ENCODE measurements at places on chromosomes 12 and 14.

DNA sequence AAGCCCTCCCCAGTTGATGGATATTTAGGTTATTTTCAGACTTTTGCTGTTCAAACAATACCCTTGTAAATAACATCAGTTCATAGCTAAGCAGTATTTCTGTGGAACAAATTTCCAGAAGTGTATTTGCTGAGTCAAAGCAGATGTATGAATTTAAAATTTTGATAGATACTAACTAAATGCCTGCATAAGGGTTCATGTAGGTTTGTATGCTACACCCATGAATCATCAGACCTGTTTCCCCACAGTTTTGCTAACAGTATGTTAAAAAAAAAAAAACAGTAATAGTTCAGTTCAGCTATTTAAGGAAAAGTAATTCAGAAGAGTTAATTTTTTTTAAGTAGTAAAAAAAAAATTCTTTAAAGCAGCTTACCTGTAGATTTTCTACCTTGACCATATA lies 236.1 kb upstream of the DIO2 start:
- DNase-seq: no peak

DNA sequence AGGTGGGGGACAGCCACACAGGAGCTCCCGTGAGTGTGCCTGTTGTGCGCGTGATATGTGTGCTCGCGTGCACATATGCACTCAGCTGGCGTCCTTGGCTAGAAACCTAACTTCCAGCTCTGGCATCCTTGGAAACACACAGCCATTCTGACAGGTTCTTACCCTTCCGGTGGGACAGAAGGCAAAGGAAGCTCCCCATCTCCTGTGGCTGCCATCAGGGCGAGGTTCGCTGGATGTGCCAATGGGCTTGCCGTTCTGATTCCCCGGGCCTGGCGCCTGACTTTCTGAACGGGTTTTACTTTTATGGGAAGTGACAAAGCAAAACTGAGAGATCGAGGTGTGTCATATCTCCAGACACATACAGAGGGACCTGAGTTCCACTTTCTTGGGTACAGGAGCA lies 124.7 kb downstream of the PAPOLA start:
- peak; percentile 26 for DNase-seq

GRCh38 chr12:59007620-59008019 lies 87.3 kb upstream of the LRIG3 start:
- no peak for DNase-seq

DNA sequence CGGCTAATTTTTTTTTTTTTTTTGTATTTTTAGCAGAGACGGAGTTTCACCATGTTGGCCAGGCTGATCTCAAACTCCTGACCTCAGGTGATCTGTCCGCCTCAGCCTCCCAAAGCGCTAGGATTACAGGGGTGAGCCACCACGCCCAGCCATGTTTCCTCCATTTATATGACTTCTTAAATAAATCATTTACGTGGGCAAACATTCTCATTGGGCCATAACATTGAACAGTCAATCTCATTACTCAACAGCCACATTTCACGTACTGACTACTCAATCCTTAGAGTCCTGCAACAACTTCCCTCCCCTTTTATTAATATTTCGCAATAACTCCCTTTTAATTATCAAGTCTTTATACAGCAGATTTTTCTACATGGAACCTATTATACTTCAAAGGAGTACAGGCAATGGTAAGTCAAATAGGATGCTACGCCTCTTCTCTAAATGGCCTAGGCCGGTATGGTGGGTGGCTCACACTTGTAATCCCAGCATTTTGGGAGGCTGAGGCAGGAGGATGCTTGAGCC lies 7.4 kb upstream of the CSRNP2 start:
- DNase-seq: no peak

- DNase-seq: no peak
These were observed 692 bp downstream of the MYG1 start for GRCh38 chr12:53300187-53300586.

DNA sequence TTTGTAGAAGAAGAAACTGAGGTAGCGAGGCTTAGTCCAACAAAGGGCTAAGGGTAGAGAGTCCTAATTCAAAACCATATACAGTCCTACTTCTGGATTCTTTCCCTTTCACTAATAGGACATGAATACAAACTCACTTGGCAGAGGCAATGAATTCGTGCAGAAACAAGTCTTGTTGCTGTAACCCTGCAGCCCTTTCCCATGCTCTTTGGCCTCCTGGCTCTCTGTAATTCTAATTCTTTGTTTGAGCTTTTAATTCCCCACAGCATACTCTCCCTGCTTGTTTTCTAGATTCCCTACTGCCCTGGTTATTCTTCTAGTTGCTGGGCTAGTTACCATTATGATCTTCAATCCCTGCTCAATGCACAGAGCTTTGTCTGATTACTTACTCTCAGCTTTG lies 381.4 kb downstream of the ETNK1 start:
- DNase-seq: no peak

- no peak for DNase-seq
These were observed 17.9 kb upstream of the TCL1B start for GRCh38 chr14:95668235-95668772.

DNA sequence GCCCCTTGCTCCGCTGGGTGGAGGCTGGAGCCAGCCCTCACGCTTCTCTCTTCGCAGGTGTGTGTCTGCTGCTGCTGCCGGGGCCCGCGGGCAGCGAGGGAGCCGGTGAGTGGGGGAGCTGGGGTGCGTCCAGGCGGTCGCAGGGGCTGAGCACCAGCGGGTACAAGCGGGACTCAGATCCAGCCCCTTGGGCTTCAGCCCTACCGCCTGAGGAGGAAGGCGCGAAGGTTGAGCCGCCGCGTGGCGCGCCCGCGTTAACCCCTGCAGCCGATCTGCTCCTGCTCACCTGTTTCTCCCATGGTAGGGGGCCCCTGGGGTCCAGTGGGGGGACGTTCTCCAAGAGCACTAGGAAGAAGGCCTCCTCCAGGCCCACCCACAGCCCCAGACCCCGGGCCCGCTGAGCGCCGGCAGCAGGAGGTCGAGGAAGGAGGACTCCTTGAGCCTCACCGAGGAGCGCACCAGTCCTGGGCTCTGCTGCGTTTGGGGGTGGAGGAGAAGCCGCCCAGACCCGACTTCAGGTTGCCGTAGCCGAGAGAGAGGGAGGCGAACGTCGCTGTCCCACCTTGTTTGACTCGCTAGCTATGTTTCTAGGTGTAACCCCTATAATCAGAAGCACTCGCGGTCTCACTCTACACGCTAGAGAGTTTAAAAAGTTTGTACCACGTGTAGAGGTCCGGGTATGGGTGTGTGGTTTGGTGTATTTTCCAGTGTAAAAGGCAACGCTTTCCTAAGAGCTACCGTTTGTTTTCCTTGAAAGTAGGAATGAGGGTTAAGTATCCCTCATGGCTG lies 834 bp downstream of the COCH start:
- DNase-seq: peak; percentile 74

GRCh38 chr14:65769151-65769550 lies 356.6 kb downstream of the FUT8 start:
- no peak for DNase-seq

- no peak for DNase-seq
These were observed 153.1 kb downstream of the BCL11B start for GRCh38 chr14:99118946-99119345.

DNA sequence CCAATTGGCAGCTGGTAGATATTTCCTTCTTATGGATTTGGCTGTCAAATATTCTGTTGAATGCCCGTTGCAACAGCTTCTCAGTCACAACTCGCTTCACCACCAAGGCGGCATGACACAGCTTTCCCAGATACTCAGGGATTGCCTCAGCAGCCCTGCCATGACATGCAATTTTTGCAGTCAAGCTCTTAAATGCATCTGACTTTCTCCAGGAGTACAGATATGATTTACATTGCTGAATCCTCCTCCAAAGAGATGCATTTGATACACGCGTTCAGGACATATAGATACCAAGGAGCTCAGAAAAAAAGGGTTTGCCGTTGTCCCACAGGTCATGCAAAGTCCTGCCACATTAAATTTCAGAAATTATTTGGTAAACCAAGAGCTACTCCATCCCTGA lies 6.5 kb downstream of the KRT5 start:
- no peak for DNase-seq

- no peak for DNase-seq
These were observed 2.4 kb upstream of the TUBA1B start for GRCh38 chr12:49133590-49133989.

Data from kidney (tissue), 22 donors.